ENCODE measurements at places on chromosomes 5 and 9. TPM values are rescaled to one million over a fixed set of nuclear protein-coding genes. Genes with fewer than 3 reads are reported as not detected.

Gene OR1L4
- not detected for total RNA-seq

- H3K27me3 ChIP-seq, result no peaks in the 10 kb centered on the region
- H3K4me3 ChIP-seq, result no peak overlapping the region
- H3K27ac ChIP-seq, result no peak overlapping the region
- peaks cover 34% of the 10 kb centered on the region for H3K4me1 ChIP-seq
These were observed 144.2 kb downstream of the MAN2A1 start for GRCh38 chr5:109833946-109834345.

Gene TMEFF1
- total RNA-seq, result 103 TPM

DNA sequence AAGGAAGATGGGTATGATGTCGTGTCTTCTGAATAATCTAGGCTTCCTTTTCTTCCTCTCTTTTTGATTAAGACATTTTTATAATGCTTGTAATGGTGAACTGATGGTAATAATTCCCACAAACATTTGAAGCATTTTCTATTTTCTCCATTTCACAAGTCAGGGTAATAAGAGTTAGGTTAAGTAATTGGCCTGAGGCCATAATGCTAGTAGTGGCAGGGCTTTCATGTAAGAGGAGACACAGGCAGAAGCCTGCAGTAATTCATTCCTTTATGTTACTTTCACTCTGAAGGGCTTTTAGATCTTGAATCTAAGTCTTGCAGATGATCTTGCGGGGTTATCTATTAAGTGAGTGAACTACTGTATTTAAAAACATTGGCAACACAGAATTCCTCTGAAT lies 374.9 kb downstream of the MAT2B start:
- no peaks in the 10 kb centered on the region for H3K36me3 ChIP-seq
- no peaks in the 10 kb centered on the region for H3K27me3 ChIP-seq
- peaks cover 8% of the 10 kb centered on the region for H3K4me1 ChIP-seq
- H3K4me3 ChIP-seq, result no peak overlapping the region
- DNase-seq, result no peak
- H3K27ac ChIP-seq, result no peak overlapping the region

GRCh38 chr5:84384604-84385575 lies at the start of gene EDIL3:
Gene EDIL3 (minus strand): TSS chr5:84384880. CDS start chr5:84384374, 506 bp downstream.
- H3K27me3 ChIP-seq, result peaks cover 54% of the 10 kb centered on the region
- DNase-seq, result peak; percentile 91
- H3K27ac ChIP-seq, result no peak within 1 kb of the TSS

DNA sequence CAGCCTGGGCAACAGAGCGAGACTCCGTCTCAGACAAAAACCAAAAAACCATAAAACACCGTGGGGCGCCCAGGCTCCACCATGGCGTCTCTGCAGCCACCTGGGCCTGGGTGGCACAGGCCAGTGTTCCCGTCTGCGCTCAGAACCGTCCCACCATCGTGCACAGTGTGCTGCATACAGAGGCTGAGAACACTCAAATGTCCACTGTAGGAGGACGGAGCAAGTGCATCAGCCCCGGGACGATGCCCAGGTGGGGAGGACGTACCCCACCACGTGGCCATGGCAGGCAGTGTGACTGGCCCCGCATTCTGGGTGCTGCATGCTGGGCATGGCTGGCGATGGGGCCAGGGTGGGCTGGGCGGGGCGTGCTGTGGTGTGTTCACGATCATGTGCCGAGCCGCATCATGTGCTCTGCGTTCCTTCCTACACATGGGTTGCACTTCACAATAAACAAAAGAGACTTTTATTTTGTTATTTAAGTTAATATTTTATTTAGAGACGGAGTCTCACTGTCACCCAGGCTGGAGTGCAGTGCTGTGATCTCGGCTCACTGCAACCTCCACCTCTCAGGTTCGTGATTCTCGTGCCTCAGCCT lies 37.8 kb downstream of the EXD3 start:
- H3K27ac ChIP-seq, result no peak overlapping the region
- no peak overlapping the region for H3K4me3 ChIP-seq
- no peaks in the 10 kb centered on the region for H3K27me3 ChIP-seq
